ENCODE measurements at places on chromosomes 3 and 15.

DNA sequence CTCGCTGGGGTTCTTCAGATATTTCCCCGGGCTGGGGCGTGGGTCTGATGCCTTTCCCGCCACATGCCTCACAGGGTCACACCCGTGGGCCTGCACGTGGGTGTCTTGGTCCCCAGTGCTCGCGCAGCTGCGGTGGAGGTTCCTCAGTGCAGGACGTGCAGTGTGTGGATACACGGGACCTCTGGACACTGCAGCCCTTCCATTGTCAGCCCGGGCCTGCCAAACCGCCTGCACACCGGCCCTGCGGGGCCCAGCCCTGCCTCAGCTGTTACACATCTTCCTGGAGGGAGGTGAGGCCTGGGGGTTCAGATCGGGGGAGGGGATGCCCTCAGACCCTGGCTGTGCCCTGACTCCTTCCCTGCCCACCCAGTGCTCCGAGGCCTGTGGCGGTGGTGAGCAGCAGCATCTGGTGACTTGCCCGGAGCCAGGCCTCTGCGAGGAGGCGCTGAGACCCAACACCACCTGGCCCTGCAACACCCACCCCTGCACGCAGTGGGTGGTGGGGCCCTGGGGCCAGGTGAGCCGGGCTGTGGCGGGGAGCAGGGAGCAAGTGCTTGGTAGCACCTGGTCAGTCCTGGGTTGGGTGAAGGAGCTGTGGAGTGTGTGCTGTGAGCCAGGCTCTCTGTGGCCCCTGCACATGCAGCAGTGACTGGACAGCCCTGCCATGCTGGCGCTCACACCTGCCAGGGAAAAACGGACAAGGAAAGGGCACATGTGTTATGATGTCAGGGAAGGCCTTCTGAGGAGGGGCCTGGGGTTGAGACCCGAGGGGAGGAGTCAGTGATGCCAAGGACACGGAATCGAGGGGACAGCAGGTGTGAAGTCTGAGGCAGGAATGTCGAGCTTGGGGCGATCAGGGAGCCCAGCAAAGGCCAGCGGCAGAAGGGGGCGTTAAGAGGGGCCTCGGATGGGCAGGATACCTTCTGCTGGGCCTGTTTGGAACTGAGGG, 88.9 kb downstream of the TBC1D2B start:
- DNase-seq, result no peak

DNA sequence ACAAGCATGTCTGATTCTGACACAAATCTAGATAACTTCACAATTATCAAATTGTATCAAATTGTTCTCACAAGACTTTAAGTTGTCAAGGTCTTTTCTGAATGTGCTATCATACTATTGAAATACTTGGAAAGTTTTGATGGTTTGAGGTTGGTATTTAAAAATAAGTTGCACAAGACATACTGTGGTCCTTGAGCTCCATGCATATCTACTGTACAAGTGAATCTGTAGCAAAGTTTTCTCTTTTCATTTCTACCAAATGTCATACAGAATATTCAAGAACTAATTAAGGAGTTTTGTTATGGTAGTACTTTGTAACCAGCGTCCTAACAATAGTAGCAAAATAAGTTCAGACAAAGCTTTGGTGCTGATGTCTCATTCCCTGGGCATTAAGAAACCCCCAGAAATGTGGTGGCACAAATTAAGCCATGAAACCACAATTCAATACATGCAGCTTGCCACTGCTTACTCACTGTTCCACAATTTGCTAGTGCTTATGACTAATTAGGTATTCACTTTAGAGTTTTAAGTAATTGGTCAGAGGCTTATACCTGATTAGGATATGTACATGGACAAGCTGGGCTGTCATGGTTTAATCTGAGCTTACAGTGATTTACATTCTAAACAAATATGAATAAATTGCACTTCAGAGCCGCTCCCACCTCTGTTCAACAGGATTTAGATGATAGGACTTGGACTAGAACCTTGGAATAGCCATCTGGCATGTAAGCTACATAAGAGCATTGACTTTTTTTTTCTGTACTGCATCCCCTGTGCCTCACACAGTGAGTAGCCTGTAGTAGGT, 8.8 kb downstream of the TBC1D23 start:
- no peak for DNase-seq

DNA sequence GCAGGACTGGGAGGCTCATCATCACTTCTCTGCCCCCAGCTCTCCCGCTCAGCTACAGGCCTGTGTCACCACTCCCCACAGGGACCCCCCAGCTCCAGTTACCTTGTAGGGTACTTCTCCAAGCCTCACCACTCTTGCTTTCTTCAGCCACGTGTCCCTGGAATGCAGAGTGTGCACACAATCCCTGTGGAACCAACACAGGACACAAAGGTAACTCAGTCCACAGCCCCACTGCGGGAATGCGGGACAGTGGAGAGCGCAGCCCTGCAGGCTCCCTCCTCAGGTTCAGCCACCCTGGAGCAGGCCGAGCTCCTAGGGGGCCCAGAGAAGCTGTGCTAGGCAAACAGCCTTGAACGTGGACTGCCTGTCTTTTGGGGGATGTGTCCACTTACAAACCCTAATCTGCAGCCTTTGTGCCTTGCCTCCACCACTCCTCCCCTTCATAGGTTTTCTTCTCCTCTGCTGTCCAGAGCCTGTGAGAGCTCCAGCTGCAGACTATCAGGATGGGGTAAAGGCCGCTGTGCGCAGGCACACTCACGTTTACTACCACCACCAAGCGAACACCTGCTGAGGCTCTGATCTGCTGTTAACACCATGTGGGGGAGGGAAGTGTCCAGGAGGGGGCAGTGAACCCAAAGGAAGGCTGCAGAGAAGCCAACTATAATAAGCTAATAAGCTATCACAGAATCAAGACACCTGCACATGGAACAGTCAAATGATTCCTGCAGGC, 26.0 kb downstream of the XPC start:
- no peak for DNase-seq

GRCh38 chr15:59792359-59792758, 103.2 kb upstream of the BNIP2 start:
- DNase-seq, result no peak

DNA sequence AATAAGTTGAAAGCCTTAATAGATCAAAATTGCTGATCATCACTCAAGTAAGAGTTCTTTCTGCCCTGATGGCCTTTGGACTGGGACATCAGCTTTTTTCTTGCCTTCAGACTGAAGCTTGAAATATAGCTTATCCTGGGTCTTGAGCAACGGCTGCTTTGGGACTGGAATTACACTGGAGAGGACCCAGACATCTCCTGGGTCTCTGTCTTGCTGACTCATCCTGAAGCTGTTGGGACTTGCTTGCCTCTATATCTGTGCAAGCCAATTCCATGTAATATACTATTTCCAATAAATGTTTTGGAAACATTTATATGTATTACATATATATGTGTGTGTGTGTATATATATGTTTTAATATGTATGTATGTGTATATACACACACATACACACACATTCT, 260.2 kb downstream of the PDZRN3 start:
- no peak for DNase-seq

GRCh38 chr3:151912028-151912427, 38.6 kb downstream of the SUCNR1 start:
- no peak for DNase-seq

GRCh38 chr3:147538034-147538433, 128.9 kb downstream of the ZIC1 start:
- no peak for DNase-seq

- no peak for DNase-seq
These were observed 67.8 kb downstream of the BDH1 start for GRCh38 chr3:197487911-197488391.

Data from activated T-cell treated with anti-CD3 and anti-CD28 coated beads, Interleukin-2, amount 50 U/mL, for 24 hours (primary cell).